ENCODE measurements at places on chromosomes 6 and 20. TPM values are rescaled to one million over a fixed set of nuclear protein-coding genes. Genes with fewer than 3 reads are reported as not detected.

DNA sequence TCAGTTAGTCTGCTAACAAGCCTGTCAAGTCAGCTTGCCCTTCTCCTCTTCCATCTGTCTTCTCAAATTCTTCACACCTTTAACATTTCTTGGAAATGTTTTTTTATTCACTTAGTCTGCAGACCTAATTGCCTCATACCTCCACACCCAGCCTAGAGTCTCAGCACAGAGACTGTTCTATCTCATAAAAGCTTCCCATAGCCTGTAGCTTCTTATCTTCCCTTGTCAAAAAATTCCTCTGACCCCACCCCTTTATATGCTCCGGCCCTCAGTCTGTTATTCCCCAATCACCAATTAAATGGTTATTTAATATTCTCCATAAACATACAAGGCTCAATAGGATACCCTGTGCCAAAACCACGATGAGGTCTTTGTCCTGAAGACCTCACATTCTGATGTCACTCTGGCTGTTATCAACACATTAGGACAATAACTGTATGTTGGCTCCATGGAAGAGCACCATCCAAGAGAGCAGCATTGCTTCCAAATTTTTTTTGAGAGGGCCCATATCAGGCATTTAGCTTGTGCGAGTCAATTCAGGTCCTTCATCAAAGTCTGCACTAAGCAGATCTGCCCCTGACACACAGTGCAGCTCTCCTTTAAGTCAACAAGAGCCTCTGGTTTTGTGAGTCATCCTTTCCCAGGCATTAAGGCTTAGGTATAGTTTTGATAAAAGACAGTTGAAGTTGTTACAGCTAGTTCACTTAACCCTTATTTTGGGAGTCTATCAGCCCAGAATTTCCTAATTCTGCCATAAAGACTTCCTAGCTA, 83.2 kb upstream of the TBX18 start:
- no peak for DNase-seq

DNA sequence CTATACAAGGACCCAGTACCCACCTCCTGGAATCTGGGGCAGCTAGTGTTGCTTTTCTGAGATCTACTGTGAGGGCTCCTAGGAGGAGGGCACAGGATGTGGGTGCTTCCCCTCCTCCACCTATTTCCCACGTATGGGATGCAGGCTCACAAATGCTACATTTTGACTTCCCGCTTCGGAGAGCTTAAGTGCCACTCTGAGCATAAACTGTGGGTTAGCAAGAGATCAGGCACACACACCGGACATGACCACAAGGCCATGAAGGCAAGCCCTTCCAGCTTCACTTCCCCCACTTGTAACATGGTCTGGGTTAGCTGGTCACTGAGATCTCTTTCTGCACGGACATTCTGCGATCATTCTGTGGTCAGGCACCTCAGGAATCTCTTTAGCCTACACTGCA, 15.7 kb upstream of the TGM3 start:
- DNase-seq: no peak

GRCh38 chr6:66825539-66825938, 1118.5 kb upstream of the EYS start:
- no peak for DNase-seq

DNA sequence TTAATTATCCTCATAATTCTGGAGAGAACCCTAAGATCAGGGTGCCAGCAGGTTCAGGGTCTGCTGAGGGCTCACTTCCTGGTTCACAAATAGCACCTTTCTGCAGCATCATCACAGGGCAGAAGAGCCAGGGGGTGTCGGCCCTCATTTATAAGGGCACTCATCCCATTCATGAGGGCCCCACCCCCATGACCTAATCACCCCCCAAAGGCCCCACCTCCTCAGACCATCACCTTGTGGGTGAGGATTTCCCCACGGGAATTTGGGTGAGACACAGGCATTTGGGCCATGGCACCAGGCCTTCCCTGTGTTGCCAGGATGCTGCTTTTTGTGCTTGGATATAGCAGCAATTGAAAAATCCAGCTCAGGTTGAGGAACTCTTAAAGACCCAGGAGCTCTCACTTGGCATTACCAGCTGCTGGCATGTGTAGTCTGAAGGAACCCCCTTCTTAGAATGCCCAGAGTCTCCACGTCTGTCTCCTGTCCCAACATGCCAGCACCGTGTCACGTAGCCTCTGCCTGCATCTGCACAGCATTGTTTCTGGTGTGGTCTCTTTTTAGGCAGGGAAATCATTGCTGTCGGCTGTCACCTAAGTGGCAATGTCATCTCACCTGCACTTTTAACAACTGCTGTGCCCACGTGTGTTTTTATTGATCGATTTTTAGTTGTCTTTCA, 71.5 kb downstream of the RPP40 start:
- DNase-seq: no peak

DNA sequence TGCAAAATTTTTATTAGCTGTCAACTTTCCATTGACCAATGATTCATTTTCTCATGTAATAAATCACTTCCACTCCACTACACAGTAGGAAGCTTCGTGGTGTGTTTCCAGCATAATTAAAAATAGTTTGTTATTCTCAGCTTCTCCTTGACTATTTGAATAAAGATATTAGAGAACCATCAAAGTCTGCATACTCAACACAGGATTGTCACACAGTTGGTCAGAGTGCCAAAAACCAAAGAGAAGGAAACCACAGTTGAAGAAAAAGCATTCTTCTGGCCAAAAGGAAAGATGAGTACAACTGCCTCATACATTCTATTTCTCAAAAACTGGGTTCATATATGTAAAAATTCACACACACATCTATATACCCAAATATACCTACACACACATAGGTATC, 455.1 kb upstream of the HSF2 start:
- DNase-seq: no peak

GRCh38 chr20:62608218-62608565, 34.1 kb upstream of the SLCO4A1 start:
- no peak for DNase-seq

DNA sequence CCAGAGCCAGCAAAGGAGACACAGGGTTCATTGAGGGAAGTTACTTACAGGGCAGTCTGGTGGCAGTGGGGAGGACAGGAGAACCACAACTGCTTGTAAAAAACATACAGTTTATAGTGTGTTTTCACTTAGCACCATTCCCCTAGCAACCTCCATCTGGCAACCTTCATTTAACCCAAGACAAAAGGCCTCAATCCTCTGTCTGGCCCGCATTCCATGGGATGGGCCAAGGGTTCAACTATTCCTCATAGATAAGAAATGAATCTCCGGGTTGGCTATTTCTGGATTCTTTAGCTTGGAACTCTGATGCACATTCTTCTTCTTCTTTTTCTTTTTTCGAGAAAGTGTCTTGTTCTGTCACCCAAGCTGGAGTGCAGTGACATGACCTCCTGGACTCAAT, 26.3 kb upstream of the FYN start:
- DNase-seq: no peak

The LY6G5B gene
- total RNA-seq: 24.2 TPM

The COMMD7 gene
- total RNA-seq: 65.3 TPM

GRCh38 chr6:37705239-37706051, 7.8 kb upstream of the MDGA1 start:
- DNase-seq: peak; percentile 80

- no peak for DNase-seq
Measured at GRCh38 chr20:18087054-18087453, 29.3 kb upstream of the OVOL2 start.

- no peak for DNase-seq
Measured at GRCh38 chr20:33993576-33994221, at the start of gene RALY. Gene RALY (plus strand): TSS chr20:33993911. CDS start chr20:34072075, 78,164 bp downstream.

The ZSCAN9 gene
- 30.3 TPM for total RNA-seq

Measured in neural crest cell (in vitro differentiated cells).